ENCODE measurements at places on chromosomes 1 and 21.

DNA sequence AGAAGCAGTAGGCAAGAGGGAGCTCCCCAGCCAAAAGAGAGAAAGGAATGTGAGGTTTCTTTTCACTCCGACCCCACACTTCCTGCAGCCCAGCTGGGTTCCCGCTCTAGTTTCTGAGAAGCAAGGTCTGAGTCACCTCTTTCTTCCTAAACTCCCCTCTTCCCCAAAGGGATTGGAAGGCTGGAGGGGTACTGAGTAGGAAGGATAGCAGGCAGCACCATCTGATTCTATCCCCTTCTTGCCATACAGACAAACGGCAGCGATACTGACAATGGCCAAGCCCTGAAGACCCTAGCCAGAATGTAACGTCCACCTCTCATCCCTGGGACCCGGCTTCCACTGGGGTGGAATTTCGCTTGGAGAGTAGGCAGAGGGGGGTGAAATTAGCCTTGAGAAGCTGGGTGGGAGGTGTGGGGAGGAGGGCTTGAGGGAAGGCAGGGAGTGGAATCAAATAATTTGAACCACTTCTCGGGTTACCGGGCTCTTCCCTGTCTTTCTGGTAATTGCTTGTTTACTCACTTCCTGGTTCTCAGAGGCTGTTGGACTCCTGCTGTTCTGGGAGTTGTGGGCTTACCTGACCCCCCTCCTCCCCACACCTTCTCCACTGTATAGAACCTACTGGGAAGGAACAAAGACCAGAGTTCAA, 13.2 kb downstream of the IER5 start:
- DNase-seq: no peak

- DNase-seq: no peak
Measured at GRCh38 chr21:42242611-42243010, 23.7 kb downstream of the ABCG1 start.

- no peak for DNase-seq
Measured at GRCh38 chr21:44984428-44984791, 44.6 kb downstream of the SLX9 start.

GRCh38 chr1:222784916-222785315, 29.9 kb upstream of the DISP1 start:
- DNase-seq: no peak

DNA sequence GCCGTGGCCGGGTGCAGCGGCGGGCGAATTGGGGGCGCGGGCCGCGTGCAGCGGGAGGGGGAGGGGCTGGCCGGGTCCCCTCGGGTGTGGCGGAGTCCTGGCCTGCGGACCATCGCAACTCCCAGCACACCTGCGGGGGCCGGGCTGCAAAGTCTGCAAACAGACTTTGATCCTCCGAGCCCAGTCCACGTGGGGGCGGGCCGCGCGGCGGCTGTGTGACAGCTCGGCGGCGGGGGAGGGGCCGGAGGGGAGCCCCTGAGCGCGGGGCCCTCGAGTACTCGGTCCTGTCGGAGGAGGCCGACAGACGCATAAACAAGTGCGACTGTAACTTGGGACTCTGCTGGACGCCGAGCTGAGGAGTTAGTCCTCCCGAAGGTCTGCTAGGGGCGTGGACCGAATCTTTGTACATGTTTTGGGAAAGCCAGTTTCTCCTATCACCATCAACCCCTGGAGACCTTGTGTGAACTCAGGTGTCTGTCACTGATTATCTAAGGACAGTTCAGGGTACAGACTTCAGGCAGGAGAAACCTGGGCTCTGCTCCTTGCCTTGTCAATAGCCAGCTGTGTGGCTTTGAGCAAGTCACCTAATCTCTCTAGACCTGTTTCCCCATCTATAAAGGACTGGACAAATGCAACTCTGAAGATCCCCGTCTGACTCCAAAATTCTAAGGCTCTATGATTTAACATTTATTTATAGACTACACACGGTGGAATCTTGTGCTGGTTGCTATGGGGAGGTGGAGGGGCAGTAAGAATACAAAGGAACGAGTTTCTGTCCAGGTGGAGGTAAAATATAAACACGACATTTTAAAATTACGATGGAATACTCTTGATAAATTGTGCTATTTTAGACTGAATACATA, 710 bp upstream of the SLC30A1 start:
- DNase-seq: no peak

GRCh38 chr1:29123887-29124365, at the start of gene TMEM200B:
TMEM200B (minus strand) TSS chr1:29123903; CDS start chr1:29121828, 2,075 bp downstream.
- DNase-seq: no peak

- DNase-seq: no peak
Measured at GRCh38 chr21:37762606-37763005, 153.7 kb downstream of the KCNJ6 start.

DNA sequence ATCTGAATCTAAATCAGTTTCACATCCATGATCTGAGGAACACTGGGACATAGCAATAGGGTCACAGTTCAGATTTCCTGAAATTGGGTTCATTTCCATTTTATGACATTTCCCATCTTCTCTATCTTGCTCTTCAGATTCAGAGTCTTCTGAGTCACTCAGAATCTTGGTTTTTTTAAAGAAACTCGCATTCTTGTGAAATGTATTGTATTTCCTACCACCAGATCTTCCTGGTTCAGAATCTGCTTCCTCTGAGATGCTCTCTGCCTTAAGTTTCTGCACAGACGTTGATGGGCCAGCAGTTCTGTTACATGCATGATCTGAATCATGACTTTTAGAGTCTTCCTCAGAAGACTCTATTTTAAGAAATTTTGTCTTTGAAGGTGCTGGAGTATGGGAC, 15.5 kb upstream of the PSMG1 start:
- no peak for DNase-seq

- no peak for DNase-seq
Measured at GRCh38 chr1:243547891-243548290, 292.1 kb downstream of the SDCCAG8 start.

- no peak for DNase-seq
Measured at GRCh38 chr1:93677729-93678128, 3.9 kb downstream of the BCAR3 start.

DNA sequence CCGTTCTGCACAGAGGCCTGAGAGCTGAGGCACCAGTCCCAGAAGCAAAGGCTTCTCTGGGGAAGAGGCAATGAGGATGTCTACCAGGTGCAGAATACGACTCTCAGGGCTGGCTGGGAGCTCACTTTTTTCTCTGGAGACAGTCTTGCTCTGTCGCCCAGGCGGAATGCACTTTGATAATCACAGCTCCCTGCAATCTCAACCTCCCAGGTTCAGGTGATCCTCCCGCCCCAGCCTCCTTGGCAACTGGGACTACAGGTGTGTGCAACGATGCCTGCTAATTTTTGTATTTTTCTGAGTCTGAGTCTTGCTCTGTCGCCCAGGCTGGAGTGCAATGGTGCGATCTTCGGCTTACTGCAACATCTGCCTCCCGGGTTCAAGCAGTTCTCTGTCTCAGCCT, 17.6 kb downstream of the NADK start:
- no peak for DNase-seq

GRCh38 chr1:121413821-121414220, 229.0 kb downstream of the SRGAP2C start:
- no peak for DNase-seq

GRCh38 chr1:70353601-70354331, 756 bp downstream of the ANKRD13C start:
- no peak for DNase-seq

DNA sequence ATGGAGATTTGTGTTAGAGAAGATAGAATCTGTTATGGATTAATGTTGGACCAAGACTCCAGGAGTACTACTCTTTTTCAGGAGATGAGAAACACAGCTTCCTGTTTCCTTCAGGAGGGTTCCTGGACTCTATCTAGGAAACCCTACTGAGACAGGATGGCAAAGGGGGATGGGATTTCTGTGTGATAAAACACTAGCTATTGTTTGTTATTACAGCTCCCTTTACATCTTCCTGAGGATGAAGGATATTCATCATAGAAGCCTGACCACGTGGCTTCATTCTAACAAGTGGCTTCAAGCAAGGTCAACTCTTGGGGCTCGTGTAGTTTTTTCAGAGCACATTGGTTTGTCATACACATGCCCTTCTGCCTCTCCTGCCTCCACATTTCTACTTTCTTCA, 33.3 kb downstream of the RGL1 start:
- no peak for DNase-seq

DNA sequence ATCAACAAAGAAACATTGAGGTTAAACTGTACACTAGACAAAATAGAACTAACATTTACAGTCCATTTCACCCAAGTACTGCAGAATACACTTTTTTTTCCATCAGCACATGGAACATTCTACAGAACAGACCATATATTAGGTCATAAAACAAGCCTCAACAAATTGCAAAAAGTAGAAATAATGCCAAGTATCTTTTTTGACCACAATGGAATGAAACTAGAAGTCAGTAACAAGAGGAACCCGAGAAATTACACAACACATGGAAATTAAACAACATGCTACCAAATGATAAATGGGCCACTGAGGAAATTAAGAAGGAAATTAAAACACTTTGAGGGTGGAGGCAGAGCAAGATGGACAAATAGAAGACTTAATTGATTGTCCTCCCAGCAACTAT, 8.4 kb upstream of the C1orf185 start:
- no peak for DNase-seq

DNA sequence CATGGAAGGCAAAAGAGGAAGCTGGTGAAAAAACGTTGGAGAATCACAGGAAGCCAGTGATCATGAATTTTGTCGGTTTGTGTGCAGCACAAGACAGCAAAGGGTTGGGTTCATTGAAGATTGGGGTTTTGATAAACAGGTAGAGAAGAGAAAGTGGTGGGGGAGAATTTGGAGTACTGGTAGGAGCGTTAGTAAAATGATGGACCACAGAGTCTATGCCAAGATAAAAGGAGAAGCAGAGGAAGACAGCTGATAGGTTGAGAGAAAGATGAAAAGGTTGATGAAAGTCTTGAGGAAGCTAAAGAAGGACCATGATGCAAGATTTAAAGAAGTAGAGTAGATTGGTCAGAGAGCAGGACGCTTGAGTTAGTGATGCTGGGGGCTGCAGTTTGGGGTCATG, 156.8 kb upstream of the POU3F1 start:
- DNase-seq: no peak

- peak; percentile 69 for DNase-seq
Measured at GRCh38 chr1:234114648-234115307, 210.3 kb downstream of the SLC35F3 start.

DNA sequence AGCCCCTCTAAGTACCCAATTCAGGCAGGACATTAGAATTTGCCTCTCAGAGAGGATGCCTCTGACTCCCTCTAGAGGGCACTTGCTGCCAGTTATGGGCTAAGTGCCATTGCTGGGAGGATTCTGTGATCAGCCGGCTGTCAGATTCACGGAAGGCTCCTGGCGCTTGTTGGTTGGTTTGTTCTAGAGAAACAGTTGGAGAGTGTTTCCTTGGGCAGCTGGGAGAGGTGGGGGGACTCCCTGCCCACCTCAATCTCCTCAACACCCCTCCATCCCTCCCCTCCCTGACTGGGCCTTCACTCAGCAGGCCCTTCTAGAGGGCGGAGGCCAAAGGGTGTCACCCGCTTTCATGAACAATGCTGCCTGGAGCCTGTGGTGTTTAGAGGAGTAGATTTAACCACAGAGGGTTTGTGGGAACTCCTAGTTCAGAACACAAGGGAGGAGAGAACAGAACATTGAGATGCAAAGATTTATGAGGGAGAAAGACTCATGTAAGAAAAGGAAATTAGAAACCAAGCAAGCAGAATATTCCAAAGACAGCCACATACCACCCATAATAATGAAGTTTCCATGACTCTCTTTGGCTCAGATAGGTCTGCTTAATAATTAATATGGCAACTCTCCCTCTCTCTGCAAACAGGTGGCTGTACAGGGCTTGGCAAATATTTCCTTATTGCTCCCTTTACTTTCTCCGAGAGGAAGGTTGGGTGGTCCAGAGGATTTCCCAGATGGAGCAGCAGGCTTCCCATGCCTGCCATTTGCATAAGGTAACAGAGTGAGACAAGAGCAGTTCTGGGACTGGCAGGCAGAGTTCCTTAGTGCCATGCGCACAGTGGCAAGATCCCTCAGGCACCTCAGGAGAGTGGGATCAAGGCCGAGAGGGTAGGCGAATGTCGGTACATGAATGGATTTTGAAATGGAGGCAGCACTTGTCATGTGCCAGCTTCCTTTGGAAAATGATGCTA, 30.0 kb upstream of the ACP6 start:
- peak; percentile 71 for DNase-seq

DNA sequence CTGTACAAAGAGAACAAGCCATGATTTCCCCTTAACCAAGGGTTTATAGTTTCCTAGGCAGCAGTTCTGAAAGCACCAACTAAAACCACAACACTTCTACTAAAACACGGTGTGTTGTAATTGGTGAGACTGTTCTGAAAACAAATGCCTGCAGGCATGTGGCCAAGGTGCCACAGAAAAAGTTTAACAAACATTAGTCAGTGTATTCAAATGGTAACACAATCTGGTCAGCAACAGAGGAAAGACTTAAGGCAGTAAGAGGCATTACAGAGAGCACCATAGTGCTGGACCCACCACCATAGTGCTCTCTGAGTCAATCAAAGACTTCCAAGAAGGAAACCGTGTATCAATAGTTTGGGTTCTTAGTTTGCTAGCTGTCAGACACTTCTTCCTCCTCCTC, 16.7 kb downstream of the SNIP1 start:
- DNase-seq: no peak

- DNase-seq: no peak
Measured at GRCh38 chr21:35438643-35439404, 389.7 kb upstream of the RUNX1 start.

- no peak for DNase-seq
Measured at GRCh38 chr1:236904892-236905741, 99.1 kb downstream of the MT1HL1 start.

DNA sequence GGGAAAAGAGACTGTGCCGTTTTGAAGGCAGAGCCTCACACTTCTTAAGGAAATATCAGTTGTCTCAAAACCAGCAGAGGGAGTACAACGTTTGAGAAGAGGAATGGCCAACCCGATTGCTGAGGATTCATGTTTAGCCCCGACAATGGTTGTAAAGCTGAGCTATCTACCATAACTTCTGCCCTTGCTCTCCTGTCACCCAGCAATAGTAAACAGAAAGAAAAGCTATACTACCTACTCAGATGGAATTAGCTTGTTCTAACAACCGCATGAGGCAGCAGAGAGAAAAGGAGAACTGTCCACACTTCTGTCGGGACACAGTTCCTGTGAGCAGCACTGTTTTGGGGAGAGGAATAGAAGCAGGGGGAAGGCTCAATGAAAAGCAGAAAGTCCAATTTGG, 91.2 kb downstream of the SLC45A1 start:
- DNase-seq: peak; percentile 45

- no peak for DNase-seq
Measured at GRCh38 chr1:3481836-3482375, 27.4 kb downstream of the ARHGEF16 start.

All from cerebellum (tissue), 4 donors.